H1 (cell line): ENCODE measurements at places on chromosomes 3 and 15.

- DNase-seq = no peak
Measured at GRCh38 chr3:177578488-177578887, 381.2 kb upstream of the TBL1XR1 start.

GRCh38 chr15:33142708-33143107 is 51.8 kb downstream of the FMN1 start:
- no peak for DNase-seq

DNA sequence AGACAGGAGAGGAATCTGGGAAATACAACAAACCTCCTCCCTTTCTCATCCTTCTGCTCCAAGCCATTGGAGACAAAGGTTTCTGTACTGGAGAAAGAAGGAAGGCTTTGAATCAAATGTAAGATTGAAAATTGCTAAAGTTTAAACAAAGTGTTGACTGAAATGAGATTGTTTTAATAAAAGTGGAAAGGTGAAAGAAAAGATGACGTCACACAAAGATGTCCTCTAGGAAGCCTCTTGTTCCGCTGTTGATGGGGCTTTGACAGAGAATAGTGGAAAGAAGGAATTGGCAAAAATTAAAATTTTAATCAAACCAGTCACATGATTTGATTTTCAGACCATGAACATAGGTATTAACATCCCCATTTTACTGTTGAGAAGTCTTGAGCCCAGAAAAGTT is 967.6 kb downstream of the NAALADL2 start:
- DNase-seq = no peak

- DNase-seq = no peak
Measured at GRCh38 chr3:97646932-97647331, 117.6 kb upstream of the ARL6 start.

DNA sequence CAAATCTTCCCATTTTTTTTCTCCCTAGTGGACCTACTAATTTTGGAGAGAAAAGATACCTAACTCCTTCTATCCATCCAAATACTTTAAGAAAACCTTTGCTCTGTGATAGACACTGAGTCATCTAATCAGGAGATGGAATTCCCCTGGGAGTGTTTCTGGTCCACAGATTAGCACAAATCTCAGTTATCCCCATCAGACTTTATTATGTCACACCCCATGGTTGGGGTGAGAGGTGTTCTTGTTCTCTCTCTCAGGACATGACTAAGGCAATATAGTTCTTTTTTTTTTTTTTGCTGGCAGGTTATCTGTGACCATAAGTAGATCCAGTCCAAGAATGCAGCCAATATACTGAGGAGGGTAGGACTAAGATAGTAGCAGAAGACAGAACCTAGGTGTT is 15.8 kb downstream of the SLC9A9 start:
- DNase-seq = no peak

DNA sequence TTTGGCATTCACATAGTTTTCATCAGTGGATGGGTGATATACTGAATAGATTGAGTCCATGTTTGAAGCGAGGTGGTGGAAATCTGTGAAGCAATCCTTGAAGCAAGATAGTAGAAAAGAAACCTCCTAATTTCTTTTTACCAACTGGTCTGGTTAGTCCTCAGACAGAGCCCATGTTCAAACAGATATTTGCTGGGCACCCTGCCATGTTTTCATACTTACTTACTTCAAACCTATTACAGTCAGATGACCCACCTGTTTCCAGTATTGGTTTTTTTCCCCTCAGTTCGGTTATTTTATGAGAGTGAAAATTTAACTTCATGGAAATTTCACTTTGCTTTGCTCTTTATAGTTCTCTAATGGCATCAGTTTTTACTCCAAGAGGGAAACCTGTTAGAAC is 23.7 kb downstream of the EXOSC7 start:
- DNase-seq = no peak

DNA sequence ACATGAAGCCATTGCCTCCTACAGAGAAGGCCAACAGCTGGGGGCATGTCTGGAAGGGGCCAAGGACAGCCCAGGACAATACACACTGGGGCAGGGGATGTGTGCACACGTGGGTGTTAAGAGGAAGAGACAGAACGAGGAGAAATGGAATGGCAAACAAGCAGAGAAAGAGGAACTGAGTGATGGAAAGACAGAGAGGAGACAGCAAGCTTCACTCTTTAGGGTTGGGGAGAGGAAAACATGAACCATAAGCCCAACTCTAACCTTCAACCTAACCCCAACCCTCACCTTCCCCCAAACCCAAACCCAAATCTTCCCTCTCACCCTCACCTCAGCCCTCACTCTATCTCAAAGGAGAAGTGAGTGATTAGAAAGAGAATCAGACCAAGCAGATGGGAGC is 11.9 kb upstream of the PARL start:
- no peak for DNase-seq

- no peak for DNase-seq
Measured at GRCh38 chr3:161571951-161572350, 75.3 kb downstream of the OTOL1 start.

DNA sequence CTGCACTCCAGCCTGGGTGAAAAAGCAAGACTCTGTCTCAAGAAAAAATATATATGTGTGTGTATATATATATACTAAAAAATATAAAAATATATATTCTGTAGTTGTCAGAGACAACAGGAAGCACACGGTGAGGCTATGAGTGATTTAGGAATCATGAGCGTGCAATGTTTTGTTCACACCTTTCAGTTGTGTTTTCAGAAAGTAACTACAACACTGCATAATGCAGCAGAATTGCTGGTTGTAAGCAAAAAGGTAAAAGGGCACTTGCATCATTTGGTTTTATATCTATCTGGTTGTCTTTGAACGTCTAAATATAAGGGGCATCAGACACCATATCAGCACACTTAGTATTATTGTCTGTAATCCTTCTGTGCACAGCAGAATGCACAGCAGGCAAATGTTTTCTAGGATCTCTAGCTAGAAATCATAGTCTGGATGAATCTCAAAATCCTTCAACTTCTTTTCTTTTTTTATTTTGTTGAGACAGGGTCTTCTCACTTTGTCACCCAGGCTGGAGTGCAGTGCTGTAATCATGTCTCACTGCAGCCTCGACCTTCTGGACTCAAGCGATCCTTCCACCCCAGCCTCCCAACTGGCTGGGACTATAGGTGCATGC is 44.8 kb downstream of the CCR3 start:
- no peak for DNase-seq

DNA sequence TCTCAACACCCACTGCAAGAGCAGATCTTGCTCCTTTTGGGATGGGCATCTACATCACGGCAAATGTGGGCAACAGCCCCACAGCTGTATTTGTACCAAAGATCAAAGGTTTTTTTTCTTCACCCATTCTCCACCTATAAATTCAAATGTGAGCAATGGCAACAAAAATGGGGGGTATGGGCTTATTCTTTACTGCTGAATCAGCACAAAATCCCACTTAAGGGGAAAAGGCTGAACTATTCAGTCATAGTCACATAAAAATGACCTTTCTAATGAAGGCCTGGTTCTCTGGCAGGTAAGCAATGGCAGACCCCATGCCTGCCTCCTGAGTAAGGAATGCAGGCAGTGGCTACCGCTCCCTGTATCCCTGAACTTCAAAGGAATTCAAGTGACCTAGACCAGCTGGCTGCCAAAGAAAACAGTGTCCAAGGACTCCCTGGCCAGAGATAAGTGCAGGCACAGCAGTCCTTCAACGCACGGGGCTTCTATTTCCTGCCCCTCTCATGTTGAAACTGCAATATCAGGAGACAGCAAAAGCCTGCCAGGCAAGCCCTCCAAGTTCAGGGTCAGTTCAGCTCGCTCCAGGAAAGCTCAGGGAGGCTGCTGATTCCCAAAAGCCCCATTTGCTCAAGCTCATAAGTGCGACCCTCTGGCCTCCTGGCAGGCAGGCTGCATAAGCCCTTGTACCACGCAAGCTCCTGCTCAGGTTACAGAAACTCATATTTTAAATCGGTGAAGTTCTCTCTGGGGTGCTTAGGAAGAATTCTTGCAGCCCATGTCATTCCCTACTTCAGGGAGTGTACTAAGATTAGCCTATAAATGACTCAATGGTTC is 134.1 kb downstream of the PDZRN3 start:
- no peak for DNase-seq

GRCh38 chr3:126524429-126524988 is 554 bp downstream of the CHST13 start:
- no peak for DNase-seq

- no peak for DNase-seq
Measured at GRCh38 chr15:52870015-52870414, 79.9 kb upstream of the ONECUT1 start.
